IPS DF 19.7 (cell line): ENCODE measurements at places on chromosomes 16 and 17.
A peak's percentile ranks its signal among the peaks of the same experiment; 100 is the strongest.

DNA sequence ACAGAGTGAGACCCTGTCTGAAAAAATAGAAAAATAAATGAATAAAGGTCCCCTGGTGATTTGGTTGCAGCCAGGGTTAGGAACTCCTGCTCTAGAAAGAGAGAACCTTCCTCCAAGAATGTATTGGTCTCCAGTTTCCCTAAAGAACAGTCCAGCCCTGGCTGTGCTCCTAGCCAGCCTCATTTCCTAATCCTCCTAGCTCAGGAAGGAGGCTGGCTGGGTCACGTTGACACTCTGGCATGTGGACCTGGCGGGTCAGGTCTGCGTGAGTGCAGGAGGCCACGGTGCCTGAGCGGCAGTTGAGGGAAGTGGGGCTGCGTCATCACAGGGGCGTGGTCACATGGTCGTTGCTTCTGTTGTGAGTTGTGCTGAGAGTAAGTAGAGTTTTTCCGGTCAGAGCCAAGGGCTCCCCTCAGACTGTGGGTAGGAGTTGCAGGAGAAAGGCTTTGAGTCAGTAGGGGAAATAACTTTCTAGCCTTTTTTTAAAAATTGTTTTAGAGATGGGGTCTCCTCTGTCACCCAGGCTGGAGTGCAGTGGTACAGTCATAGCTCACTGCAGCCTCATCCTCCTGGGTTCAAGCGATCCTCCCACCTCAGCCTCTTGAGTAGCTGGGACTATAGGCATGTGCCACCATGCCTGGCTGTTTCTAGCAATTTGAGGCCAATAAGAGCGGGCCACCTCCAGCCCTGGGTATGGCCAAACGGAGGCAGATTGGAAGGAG is 194.0 kb upstream of the CIBAR2 start:
- DNase-seq = no peak

DNA sequence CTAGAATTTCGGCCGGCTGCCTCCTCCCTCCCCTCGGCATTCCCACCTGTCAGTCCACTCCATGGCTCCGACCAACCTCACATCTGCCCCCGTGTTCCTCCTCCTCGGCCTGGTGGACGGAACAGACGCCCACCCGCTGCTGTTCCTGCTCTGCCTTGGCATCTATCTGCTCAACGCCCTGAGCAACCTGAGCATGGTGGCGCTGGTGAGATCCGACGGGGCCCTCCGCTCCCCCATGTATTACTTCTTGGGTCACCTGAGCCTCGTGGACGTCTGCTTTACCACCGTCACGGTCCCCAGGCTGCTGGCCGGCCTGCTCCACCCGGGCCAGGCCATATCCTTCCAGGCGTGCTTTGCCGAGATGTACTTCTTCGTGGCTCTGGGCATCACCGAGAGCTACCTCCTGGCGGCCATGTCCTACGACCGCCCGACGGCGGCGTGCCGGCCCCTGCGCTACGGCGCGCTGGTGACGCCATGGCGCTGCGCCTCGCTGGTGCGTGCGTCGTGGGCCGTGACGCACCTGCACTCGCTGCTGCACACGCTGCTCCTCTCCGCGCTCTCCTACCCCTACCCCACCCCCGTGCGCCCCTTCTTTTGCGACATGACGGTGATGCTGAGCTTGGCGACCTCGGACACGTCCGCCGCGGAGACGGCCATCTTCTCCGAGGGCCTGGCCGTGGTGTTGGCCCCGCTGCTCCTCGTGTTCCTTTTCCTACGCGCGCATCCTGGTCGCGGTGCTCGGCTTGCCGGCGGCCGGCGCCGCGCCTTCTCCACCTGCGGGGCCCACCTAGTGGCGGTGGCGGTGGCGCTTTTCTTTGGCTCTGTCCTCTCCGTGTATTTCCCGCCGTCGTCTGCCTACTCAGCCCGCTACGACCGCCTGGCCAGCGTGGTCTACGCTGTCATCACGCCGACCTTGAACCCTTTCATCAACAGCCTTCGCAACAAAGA is at the start of gene OR3A2:
TSS of gene OR3A2 (minus strand) at position 440 of the 948 bp plus-strand sequence.
- no peak for DNase-seq

DNA sequence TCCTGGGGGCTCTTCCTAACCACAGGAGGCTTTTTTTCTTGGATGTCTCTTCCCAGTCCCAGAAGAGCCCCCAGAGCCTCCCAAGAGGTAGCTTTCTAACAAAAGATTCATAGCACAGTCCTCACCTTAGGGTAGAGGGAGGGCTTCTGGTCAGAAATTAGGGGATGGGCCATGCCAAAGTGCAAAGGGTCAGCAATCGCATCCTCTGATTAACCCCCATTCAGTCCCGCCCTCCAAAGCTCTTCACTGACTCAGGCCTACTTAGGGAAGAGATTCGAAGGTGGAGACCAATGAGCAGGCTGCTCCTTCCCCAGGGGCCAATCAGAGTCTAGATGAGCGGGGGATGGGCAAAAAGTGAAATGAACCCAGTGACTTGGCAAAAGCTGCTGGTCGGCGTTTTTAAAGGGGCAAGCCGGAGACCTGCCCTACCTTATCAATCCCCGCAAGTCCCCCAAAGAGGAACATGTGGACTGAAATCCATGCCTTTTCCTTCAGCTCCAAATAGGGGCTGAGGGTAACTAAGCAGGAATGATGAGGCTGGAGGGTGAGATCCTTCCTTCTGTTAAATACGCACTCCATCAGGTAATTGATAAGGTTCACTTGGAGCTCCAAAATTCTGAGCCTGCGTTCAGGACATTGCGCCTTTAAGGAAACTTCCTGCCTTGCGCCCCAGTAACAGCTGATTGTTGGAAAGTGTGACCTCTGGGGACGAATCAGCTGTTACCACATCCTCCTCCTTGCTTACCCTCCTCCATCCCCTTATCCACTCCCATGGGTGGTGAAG is 6.9 kb upstream of the TLCD2 start:
- DNase-seq = peak; percentile 100

- no peak for DNase-seq
Observed at GRCh38 chr16:9035996-9036395, 55.4 kb upstream of the HAPSTR1 start.

- DNase-seq = no peak
Observed at GRCh38 chr17:29379084-29379991, 10.8 kb upstream of the TAOK1 start.

DNA sequence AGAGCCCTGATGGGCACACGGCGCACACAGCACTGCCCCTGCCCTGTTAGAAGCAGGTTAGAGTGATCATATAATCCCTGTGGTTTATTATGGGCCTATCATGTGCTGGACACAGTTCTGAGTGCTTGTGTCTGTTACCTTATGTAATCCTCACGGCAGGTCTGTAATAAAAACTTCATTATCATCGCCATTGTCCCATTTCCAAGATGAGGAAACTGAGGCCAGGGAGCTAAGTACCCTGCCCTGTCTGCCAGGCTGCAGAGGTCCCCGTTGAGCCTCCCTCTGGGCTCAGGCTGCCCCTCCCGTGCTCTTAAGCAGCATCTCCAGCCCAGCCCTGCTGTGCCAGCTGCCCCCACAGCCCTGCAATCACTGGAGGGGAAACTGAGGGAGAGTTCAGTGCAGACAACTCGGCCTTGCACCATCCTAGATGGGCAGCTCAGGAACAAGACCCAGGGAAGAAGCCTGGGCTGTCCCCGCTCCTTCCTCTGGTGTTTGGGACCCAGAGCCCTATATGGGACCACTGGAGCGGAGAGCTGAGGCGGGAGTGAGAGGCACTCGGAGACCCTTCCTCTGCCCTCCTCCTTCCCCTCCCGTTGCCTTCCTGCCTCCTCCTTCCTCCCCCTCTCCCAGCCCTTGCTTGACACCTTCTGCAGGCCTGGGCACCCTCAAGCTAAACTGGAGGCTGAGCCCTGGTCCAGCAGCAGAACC is 42.0 kb downstream of the WNT3 start:
- DNase-seq = no peak

DNA sequence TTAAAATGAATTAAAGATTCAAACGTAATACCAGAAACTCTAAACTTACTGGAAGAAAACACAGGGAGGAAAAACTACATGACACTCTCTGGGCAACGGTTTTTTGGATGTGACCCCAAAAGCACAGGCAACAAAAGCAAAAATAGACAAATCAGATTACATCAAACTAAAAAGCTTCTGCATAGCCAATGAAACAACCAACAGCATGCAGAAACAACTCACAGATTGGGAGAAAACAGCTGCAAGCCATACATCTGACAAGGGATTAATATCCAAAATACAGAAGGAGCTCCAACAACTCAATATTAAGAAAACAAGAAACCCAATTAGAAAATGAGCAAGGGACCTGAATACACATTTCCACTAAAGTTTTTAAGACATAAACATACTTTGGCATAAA is 69.2 kb upstream of the ALOX12 start:
- DNase-seq = no peak

- DNase-seq = no peak
Observed at GRCh38 chr16:25143928-25144327, 32.4 kb downstream of the LCMT1 start.

GRCh38 chr17:10727192-10727591 is 2.6 kb downstream of the TMEM220 start:
- no peak for DNase-seq

DNA sequence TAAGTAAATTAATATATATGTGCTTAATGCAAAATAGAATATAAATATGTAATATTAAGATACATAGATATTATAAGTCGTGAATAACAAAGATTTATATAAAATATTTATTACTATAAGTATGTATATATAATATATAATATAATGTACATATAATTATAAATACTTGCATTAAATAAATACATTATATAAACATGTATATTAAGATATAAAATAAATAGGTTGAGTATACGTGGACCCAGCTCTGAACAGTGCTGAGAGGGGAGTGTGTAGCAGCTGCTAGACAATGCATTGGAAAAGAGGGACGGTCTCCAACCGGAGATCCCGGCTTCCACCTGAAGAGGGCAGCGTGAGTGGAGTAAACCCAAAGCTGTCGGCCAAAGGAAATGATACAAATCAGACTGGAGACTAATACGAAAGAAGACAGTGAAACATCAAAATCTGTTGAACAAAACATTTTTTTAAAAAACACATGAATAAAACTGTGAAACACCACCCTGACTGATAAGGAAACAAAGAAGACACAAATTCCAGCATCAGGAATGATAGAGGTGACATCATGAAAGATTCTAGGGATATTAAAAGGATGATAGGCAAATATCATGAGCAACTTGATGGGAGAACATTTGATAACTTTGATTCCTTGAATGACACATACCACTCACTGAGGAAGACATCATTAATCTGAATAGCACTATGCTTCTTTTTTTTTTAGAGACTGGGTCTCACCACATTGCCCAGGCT is 125.4 kb upstream of the CHMP6 start:
- DNase-seq = no peak

DNA sequence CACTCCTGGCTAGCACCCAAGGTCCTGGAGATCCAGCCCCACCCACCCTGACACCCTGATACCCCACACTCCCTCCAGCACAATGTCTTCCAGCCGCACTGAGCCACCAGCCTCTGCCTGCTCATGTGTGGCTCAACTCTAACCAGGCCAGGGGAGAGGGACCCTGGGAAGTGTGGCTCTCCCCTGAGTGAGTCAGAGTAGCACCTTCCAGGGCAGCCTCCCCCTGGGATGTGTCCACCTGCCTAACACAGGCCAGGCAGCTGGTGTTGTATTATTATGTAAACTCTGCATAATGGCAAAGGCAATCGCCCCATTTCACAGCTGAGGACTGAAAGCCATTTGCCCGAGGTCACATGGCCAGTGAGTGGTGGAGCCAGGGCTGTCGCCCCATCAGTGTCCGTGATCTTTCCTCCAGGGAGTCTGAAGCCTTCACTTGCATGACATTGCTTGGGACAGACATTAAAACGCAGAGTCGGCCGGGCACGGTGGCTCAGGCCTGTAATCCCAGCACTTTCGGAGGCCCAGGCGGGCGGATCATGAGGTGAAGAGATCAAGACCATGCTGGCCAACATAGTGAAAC is 84.2 kb upstream of the FOXF1 start:
- DNase-seq = no peak

- DNase-seq = no peak
Observed at GRCh38 chr17:78392295-78392694, 13.8 kb downstream of the PGS1 start.

GRCh38 chr16:675884-676564 is 553 bp downstream of the RHBDL1 start:
- no peak for DNase-seq

- no peak for DNase-seq
Observed at GRCh38 chr17:47694581-47695428, 844 bp downstream of the TBKBP1 start.

DNA sequence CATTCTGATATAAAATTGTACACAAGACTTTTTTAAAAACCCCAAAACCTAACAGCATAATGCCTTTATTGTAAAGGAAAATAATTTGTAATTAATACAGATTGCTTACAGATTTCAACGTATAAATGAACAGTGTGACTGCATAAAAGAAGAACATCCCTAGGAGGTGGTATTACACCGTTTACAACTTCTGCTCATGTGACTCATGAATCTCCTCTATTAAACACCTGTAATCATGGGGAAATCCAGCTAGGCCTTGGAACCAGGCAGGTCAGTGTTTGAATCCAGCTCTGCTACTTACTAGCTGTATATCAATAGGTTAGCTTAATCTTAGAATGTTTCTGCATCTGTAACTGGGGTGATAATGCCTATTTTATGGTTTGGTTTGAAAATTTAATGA is 15.2 kb downstream of the RABEP1 start:
- DNase-seq = no peak
